ENCODE measurements at places on chromosomes 12 and 14.

- DNase-seq: peak; percentile 82
Measured at GRCh38 chr14:102046337-102047278, 40.2 kb downstream of the HSP90AA1 start.

- no peak for DNase-seq
Measured at GRCh38 chr12:4041187-4041885, 168.1 kb upstream of the PARP11 start.

GRCh38 chr14:61501714-61502458 is 180.5 kb downstream of the PRKCH start:
- no peak for DNase-seq

DNA sequence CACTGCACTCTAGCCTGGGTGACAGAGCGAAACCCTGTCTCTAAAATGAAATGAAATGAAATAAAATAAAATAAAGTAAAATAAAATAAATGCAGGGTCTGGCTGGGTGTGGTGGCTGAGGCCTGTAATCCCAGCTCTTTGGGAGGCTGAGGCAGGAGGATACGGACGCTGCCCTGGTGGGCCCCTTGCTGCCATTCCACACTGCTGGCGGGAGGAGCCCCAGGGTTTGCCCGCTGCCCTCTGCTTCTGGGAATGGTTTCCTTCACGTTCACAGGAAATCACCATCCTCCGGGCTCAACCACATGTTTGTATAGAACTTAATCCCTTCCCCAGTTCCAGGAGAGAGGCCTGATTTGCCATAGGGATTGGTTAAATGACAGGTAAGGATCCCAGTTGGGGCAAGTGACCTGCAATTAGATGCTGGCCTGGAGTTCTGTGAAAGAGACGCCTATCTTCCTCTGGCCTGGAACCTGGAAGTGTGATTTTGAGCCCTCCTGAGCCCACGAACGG is 29.3 kb downstream of the CALM1 start:
- DNase-seq: no peak

DNA sequence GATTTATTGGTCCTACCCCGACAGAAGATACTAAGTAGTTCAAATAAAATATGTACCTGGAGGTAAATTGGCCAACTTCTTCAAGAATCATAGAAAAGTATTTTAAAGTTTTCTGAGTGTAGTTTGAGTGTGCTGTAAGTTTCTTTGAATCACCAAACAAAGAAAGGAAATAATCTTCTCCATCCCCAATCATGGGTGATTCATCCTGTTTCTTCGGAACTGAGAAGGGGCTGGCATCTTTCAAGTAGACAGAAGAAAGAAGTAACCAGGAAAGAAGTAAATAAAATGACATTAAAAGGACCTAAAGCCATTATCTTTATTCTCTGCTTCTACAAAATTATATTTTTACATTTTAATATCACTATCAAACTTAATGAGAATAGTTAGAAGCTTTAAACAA is 6.8 kb downstream of the LMNTD1 start:
- DNase-seq: no peak

DNA sequence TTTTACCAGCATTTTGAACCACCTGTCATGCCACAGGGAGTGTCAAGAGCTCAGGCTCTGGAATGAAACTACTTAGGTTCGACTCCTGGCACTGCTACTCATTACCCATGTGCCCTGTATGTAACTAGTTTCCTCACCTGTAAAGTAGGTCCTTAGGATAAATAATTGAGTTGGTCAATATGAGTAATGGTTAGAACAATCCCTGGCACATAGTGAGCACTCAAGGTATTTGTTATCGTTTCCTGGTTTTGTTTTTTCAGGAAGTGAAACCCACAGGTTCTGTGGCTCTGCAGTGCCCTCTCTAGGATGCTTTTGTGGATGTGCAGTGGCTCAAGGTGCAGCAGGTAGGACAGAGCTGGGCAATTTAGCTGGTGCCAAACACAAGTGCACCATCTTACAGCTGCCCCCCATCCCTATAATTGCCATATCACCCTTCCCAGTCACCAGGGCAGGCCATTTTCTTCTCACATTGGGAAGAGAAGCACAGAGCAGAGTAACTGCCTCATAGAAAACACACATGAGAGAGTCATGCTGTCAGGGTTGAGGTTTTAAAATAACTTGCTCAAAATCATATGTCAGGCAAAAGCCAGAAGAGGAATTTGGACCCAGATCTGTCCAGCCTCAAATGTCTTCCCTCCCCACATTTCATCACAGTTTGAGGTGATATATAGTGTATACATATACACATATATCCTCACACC is 297.5 kb downstream of the RPAP3 start:
- no peak for DNase-seq

GRCh38 chr14:104694991-104695659 is 5.7 kb downstream of the INF2 start:
- DNase-seq: no peak

GRCh38 chr12:112543751-112544150 is 125.0 kb downstream of the PTPN11 start:
- DNase-seq: no peak

GRCh38 chr14:79833781-79834180 is 377.5 kb downstream of the DIO2 start:
- DNase-seq: no peak

GRCh38 chr12:49292729-49293055 is 2.3 kb upstream of the PRPH start:
- DNase-seq: no peak

GRCh38 chr14:97379091-97379531 is 581.9 kb downstream of the VRK1 start:
- DNase-seq: no peak

DNA sequence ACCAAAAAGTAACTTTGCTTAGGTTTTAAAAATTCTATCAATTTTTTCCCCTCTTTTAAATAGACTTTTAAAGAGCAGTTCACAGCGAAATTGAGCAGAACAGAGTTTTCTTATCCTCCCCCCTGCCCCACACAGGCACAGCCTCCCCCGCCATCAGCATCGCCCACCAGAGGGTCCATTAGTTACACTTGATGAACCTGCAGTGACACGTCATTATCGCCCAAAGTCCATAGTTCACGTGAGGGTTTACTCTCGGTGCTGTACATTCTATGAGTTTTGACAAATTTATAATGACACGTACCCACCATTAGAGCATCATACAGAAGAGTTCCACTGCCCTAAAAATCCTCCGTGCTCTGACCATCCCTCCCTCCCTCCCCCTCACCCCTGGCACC is 58.4 kb downstream of the FZD10 start:
- peak; percentile 34 for DNase-seq

GRCh38 chr12:121241156-121241970 is 31.4 kb downstream of the P2RX4 start:
- DNase-seq: no peak

DNA sequence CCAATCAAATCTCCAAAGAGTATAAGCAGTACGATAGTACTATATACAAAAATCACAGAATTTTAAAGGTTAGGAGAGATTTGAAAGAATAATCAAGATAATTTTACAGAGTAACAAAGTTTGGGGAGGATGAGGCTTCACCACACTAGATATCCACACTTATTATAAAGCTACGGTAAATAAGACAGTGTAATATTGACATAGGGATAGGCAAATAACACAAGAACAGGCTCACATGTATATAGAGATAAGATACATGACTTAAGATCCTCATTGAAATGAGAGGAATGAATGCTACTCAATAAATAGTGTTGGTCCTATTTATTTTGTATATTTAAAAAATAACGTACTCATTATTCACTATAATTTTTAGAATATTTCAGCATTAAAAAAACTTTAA is 26.2 kb downstream of the NUMB start:
- DNase-seq: no peak

DNA sequence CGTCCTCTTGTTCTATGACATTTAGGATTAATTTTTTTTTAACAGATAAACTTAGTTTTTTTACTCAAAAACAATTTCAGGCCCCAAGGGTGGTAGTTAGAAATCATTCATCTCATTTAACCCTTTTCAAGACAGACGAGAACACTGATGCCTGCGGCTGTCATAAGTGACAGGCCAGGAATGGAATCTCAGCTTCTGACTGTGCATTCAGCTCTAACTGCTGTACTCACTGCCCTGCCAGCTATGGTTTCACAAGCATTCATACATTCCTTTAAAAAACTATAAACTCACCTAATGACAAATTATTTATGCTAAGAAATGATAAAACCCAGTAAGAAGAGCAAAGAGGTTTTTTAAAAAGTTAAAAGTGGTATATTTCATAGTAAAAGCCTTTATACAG is 8.8 kb downstream of the DENND5B start:
- no peak for DNase-seq

DNA sequence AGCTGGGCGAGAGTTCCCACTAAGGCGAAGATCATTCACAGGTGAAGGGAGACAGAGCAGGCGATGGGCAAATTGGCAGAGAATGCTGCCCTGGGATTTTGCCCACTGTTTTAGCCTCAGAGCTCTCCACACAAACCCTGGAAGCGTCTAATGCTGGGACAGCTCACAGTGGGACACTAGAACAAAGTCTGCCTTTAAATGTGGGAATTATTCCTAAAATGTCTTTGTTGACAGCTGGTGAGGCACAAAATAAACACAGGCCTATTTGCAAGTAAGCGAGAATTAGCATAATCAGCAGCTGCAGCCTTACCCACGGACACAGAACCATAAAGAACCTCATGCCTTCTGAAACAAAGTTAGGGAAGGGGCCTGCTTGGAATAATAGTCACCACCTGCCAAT is 824.5 kb downstream of the AACS start:
- no peak for DNase-seq

DNA sequence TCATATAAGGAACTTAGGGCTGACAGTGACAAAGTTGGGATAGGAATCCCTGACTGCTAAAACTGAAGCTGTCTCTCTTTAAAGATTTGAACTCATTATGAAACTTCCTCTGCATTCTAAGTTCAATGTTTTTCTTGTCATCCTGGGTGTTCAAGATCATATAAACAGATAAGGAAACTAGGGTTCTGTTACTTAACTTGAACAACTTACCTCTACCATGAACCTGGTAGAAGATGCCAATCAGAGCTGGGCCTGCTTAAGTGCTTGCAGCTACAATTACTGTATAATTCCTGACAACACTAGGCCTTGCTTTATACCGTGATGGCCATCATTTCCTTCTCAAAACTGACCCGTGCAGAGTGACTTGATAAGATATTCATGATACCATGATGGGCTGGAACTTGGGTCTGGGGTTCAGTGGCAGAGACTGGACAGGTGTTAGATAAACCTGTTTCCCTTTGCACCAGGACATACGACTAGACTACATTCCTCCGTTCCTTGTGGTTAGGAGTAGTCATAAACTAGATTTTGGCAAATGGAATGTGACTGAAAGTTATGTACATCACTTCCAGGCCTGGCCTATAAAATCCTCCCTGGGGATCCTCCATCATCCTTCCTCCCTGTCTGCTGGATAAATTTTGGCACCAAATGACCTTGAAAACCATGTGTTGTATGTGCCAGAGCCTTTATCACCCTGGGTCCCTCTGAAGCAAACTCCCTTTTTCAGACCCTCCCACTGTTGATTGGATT is 172.2 kb upstream of the PRICKLE1 start:
- DNase-seq: no peak

GRCh38 chr12:26058818-26059217 is 66.0 kb downstream of the BHLHE41 start:
- no peak for DNase-seq

- DNase-seq: no peak
Measured at GRCh38 chr12:52675301-52675701, 4.9 kb downstream of the KRT1 start.

GRCh38 chr14:74407021-74407800 is 18.8 kb downstream of the SYNDIG1L start:
- DNase-seq: no peak

DNA sequence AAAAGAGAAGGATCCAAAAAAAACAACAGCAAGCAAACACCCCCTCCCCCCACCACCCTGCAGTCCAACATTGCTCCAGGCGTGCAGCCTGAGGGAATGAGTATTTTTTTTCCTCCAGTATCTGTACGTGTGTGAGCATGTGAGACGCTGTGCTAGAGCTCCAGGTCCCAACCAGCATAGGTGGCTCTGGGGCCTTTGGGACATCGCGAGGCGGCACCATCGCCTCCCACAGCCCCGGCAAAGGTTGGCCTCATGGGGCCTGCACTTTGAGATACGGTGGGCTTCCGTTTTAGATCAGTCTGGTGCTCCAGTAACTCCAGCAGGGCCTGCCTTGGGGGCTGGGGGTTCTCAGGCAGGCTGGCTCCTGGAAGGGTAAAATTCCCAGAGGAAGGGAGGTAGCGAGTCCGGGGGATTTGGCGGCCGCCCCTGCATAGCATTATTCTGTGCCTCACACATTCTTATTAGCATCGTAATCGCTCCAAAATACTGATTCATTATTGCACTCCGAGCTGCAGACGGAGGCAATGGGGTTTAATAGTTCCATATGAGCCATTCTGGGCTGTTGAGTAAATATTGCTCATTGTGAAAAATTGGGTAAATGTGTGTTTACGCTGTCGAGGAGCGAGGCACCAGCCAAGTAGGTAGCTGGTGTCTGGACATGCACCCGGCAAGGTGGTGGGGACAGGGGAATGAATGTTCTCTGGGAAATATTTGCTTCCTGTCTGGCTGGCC is 143.1 kb upstream of the MYL2 start:
- DNase-seq: no peak

DNA sequence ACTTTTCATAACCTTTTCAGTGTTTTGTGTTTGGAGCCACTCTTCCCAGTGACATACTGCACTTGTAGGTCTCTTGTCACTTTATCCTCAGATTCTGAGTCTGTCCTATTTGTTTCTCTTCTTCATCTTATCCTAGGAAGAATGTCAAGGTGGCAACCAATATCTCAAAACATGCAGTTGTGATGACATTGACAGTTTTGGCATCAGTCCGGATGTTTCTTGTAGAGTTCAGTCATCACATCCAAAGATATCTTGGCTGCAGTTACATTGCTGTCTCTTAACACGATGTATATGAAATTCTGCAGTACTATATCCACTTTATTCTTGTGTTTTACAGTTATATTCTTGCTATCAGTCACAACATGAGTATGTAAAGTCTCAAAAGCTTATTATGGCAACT is 6.4 kb downstream of the ADIPOR2 start:
- DNase-seq: no peak

GRCh38 chr12:18400186-18400585 is 138.9 kb downstream of the PIK3C2G start:
- DNase-seq: no peak

DNA sequence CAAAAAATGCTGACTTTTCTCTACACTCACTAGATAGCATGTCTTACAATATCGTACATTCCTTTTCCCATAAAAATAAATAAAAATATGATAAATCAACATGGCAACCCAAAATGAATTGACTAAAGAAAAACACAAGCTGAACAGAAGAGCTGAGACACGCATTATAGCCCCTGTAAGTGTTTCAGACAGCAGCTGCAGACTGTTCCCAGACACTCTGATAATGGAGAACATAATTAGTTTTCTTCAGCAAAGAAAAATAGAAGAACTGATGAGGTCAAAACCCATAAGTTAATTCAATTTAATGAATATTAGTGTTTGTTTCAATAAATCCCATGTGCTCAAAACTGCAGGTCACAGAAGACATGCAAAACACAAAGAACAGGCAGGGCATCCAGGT is 23.8 kb downstream of the ST8SIA1 start:
- DNase-seq: no peak

- no peak for DNase-seq
Measured at GRCh38 chr12:24297516-24297915, 348.0 kb upstream of the SOX5 start.

- DNase-seq: no peak
Measured at GRCh38 chr12:101407049-101407435, 530 bp downstream of the ARL1 start.

GRCh38 chr12:103729499-103729898 is 111.5 kb downstream of the NT5DC3 start:
- DNase-seq: no peak
